ENCODE measurements at places on chromosomes 5 and 9.

- DNase-seq, result no peak
These were observed 1279.9 kb upstream of the DMAC1 start for GRCh38 chr9:9079473-9079872.

GRCh38 chr5:74257645-74258313, 382.7 kb downstream of the ENC1 start:
- DNase-seq, result no peak

- no peak for DNase-seq
These were observed 193.6 kb downstream of the HSPA4 start for GRCh38 chr5:133245191-133246052.

GRCh38 chr9:37480759-37481158, 5.0 kb upstream of the POLR1E start:
- no peak for DNase-seq

- no peak for DNase-seq
These were observed 164.8 kb downstream of the EPB41L4A start for GRCh38 chr5:112254303-112254702.

DNA sequence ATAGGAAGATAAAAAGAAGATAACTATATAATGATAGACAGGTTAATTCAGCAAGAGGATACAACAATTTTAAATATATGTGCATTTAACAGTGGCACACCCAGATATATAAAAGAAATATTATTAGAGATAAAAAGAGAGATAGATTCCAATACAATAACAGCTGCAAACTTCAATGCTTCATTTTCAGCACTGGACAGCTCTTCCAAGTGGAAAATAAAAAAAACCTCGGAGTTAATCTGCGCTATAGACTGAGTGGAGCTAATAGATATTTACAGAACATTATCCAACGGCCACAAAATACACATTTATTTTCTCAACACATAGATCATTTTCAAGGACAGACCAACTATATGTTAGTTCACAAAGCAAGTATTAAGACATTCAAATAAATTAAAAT, 1229.5 kb upstream of the CDH6 start:
- no peak for DNase-seq

DNA sequence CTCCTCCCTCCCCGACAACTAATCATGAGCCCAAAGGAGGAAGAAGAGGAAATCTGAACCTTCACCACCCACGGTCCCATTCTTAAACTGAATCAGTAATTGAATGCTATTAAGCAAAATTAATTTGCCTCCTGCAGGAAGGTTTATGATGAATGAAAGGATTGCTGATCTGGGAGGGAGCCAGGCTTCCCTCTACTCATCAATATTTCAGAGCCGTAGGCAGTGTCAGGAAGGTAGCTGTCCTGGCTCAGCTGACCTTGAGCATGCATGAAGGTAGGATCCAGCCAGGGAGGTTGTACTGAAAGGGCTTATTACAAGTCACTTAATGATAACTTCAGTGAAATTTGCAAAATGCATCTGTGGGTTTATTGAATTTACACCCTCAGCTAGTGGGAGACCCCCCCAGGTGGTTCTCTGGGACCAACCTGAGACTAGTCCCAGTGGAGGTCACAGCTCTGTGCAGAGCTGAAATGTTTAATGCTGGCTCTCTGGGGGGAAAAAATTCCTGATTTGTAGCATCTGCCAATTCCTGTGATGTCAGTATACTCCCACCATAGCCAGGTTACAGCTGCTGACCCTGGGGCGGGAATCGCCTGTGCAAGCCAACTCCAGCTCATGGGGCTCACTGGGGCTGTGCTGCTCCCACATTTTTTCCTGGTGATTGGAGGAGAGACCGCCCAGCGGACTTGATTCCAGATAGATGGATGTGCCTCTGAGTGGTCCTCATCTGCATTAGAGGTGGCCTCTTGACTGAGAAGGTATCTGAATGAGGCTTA, 47.9 kb upstream of the NCS1 start:
- DNase-seq, result no peak

DNA sequence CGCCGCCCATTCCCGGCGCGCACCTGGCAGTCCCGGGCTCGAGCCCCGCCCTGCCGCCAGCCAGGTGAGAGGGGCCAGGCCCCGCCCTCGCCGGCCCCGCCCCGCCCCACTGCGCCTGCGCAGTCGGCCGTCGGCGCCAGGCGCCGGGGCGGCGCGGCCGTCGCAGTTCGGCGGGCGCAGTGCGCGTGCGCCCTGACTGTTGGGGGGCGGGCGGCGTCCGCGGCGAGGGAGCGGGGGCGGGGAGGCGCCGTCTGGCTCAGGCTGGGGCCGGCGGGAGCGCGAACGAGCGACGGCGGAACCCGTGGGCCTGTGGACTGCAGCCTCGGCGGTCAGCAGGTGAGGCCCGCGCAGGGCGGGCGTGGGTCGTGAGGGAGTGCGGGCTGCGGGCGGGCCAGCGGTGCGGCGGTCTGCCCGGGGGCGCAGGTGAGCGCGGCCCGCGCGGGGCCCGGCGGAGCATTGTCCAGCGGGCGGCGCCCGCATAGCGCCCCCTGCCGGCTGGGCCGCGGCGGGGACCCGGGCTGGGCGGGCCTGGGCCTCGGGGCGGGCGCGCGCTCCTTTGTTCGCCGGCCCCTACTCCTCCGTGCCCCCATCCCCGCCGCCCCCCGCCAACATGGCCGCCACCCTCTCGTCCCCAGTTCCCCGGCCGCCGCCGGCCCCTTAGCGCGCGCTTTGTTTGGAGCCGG, at the start of gene SPIN1:
Gene SPIN1, plus strand, starts transcription at position 242 of the 683 bp plus-strand sequence. CDS start 38,096 bp downstream, outside the sequence.
- DNase-seq, result peak; percentile 71

- no peak for DNase-seq
These were observed 41.9 kb downstream of the NEK6 start for GRCh38 chr9:124299515-124300090.

GRCh38 chr9:108130905-108131304, 641.3 kb upstream of the KLF4 start:
- no peak for DNase-seq

DNA sequence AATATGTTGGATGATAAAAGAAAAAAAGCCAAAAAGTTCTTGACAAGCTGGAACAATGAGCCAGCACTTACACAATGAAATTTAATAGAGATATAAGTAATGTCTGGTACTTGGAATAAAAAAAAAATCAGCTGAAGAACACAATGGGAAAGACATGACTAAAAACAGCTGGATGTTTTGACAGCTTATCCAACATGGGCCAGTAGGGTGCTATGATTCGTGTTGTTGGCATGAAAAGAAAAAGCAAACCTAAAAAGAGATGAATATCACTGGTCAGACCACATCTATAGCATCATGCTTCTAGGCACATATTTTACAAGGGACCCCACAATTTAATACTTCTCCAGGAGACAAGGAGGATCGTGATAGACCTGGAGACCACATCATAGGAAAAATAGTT, 175.3 kb downstream of the ARL15 start:
- DNase-seq, result no peak

- no peak for DNase-seq
These were observed 173.0 kb upstream of the TARS1 start for GRCh38 chr5:33267801-33268200.

GRCh38 chr9:114350636-114351401, 21.1 kb downstream of the ORM2 start:
- no peak for DNase-seq

- no peak for DNase-seq
These were observed 422.7 kb upstream of the ADAMTS16 start for GRCh38 chr5:4717446-4717845.
